Caki2 (cell line): ENCODE measurements at places on chromosomes 6 and 20.

DNA sequence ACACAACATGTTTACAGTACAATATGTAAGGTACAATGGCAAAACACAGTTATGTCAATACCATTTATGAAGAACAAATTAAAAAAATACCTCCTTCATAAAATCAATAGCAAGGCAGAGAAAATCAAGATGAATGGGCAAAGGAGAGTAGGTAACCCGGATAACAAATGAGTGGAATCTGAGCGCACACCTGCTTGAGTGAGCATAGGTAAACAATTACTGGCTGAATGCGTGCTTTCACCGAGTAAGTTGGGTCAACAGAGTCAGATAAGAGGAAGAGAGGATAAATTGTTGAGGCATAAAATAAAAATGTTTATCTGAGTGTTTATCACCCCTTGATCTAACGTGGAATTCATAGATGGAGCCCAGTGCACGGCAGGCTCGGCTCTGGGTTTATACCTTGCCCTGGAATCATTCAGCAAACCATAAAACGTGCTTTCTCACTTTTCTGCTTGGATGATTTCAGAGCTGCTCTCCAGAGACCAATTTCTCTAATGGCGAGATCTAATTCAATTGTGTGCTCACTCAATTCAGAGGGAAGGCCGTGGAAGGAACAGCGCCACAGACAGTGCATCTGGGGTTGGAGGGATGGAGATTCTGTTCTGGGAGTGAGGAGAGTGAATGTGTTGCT lies 224.8 kb upstream of the MAP3K7 start:
- DNase-seq, result peak; percentile 66

- DNase-seq, result no peak
These were observed 157.8 kb upstream of the SALL4 start for GRCh38 chr20:51960047-51960675.

DNA sequence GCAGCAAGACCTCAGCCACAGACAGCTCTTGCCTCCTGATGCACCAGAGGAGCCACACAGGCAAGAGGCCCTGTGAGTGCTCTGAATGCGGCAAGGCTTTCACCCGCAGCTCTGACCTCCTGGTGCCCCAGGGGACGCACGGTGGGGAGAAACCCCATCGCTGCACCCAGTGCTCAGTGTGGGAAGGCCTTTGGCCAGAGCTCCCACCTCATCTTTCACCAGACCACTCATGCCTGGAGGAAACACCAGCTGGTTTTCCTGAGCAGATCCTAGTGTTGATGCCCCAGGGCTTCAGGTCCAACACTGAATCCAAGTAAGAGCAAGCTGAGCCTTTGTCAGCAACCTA lies 37.0 kb upstream of the XRN2 start:
- no peak for DNase-seq

DNA sequence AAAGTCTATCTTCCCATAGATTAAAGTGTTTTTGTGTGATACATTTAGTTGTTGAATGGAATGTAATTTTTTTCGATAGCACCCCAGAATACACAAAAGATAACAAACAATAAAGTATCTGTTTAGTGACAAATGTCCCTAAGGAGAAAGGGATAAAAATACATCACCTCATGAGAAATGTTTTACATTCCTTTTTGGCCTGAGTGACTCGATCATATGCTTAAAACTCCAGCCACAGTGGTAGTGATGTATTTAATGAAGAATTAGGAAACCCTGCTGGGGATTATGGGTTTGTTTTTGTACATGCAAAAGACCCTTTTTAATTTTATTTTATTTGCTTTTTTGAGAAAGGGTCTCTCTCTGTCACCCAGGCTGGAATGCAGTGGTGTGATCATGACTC lies 4.3 kb upstream of the SGK1 start:
- no peak for DNase-seq

GRCh38 chr6:149216459-149216858 lies 101.1 kb upstream of the TAB2 start:
- DNase-seq, result no peak

GRCh38 chr6:129608886-129609537 lies 101.0 kb downstream of the ARHGAP18 start:
- no peak for DNase-seq

- no peak for DNase-seq
These were observed 332.5 kb downstream of the CD83 start for GRCh38 chr6:14450133-14450504.

- DNase-seq, result no peak
These were observed 359.0 kb downstream of the ZFAND3 start for GRCh38 chr6:38178584-38178886.

DNA sequence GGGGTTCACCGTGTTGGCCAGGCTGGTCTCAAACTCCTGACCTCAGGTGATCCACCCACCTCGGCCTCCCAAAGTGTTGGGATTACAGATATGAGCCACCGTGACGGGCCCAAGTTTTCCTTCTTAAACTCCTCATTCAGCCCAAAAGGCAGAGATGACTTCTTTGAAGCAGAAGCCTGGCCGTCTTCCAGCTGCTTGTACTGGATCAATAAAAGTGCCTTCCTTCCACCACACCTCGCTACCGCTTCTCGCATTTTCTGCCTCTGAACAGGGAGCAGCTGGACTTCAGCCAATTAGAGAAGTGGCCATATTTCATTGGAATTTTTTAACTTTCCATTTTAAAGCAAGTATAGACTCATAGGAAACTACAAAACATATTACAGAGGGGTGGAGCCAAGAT lies 241.1 kb downstream of the PREX1 start:
- DNase-seq, result no peak

GRCh38 chr6:12289933-12290820 lies at the start of gene EDN1:
EDN1 (plus strand) TSS chr6:12290361; CDS start chr6:12290630, 269 bp downstream.
- peak; percentile 82 for DNase-seq

GRCh38 chr20:39885975-39886649 lies 802.9 kb downstream of the MAFB start:
- DNase-seq, result peak; percentile 13

GRCh38 chr6:23176471-23176870 lies 607.1 kb downstream of the HDGFL1 start:
- no peak for DNase-seq

DNA sequence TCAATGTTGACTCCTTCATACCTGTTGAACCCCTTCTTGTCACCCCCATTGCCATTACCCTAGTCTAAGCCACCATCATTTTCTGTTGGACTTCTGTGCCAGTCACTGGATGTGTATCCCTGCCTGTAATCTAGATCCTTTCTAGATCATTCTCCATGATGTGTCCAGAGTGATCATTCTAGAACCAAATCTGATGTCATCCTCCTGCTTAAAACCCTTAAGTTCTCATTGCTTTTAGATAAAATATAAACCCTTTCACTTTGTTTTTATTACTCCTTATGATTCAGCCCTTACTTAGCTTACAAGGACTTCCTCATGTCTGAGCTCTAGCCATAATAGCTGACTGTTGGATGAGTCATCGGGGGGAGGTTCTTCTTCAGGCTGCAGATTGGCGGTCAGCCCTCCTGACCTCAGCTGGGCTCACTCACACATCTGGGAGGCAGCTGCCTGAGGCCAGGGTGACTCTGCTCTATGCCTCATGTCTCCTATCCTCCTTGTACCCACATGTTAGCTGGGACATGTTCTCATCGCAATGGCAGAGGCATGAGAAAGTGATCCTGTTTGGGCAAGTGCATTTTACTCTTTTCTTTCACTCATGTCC lies 287.6 kb downstream of the ESR1 start:
- DNase-seq, result peak; percentile 87

DNA sequence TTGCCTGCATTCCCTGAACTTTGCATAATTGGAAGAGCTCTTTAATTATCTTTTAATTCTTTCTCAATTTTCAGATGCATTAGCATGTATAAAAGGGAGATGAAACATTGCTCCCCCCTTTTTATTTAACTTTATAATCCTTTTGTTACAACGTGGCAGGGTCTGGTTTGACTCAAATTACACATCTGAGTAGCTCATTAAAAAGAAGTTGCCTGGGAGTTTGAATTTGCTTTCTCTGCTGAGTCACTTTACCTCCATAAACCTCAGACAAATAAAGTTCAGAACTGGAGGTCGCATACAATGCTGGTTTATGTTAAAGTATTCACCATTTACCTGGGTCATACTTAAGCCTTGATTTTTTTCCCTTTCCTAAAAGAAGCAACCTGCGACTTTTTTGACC lies 495.2 kb downstream of the PREX1 start:
- no peak for DNase-seq

DNA sequence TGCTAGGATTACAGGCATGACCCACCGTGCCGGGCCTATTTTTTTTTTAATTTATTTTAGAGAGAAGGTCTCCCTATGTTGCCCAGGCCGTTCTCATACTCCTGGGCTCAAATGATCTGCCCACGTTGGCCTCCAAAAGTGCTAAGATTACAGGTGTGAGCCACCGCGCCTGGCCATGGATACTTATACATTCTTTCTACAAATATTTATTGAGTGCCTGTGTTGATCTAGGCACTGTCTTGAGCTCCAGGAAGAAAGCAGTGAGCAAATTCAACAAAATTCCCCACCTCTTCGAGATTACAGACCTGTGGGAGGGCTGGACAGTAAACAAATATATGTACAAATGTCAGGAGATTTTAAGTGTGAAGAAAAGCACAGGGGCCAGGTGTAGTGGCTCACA lies 37.9 kb downstream of the MGME1 start:
- no peak for DNase-seq

GRCh38 chr6:24743265-24743943 lies 24.4 kb upstream of the C6orf62 start:
- peak; percentile 83 for DNase-seq

DNA sequence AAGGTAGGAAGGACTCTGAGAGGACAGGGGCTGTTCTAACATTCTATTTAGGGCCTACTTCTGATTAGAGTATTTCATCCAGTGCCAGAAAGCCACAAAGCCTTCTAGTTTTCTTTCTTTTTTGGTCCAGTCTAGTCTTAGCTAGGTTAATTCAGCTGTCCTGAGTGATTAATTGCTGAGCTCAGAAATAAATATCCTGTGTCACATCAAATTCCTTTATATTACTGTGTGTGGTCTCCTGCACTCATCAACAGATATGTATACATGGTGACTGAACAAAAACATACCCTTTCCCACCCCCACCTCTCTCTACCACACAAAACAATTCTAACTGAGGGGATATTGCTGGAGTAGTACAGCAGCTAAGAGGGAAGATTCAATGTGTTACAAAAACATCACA lies 601.5 kb upstream of the NRSN1 start:
- DNase-seq, result no peak

GRCh38 chr6:157892363-157892877 lies 69.4 kb downstream of the SNX9 start:
- DNase-seq, result no peak

DNA sequence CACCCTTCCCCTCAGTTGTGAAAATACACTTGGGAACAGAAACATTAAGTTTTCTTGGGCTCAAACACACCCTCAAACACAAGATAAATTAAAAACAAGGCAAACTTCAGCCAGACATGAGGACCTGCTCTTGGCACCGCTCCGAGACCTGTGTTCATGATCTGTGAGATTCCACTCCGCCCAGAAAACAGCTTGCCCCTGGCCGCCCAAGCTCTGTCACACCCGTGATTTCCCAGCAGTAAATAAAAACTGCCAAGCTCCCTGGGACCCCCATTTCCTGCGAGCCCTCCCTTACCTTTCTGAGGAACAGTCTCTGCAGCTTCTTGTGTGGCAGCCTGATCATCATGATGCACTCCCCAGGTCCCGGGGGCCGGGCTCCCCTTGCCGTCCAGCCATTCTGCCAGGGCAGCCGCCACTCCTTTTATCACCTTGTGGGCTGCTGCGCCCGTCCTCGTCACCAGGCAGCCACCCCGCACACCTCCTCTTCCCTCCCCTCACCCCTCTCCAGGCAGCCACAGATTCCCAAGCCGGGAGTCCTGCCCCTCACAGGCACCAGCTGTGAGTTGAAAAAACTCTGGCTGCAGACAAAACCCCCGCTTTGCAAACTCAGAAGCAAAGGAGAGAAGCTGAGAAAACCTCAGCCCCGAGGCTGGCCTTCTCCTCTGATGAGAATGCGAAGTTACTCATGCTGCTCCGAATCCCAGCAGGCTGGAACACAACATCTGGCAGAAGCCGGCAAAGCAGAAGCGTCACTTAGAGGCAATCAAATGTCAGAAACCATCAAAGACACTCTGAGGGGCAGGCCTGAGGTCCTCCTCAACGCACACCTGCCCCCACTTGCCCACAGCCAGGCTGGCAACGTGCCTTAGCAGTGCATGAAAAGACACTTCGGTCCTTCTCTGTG lies 130.4 kb upstream of the RPS6KA2 start:
- DNase-seq, result no peak

GRCh38 chr6:152093711-152094110 lies 286.2 kb downstream of the ESR1 start:
- DNase-seq, result no peak

DNA sequence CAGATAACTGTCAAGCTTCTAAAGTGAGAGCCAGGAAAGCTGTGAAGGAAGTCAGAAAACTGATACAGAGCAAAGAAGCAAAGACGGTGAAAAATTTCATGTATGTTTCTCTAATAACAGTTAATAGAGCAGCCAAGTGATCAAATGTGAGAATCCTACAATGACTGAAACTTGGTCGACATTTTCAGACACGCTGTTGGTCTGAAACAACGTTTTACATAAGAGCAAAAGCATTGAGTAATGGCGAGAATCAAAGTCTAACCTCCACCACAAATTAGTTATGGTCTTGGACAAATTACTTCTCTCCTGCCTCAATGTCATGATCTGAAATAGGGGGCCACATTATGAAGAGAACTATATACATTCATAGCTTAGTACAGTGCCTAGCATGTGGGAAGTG lies 3.3 kb downstream of the MKKS start:
- DNase-seq, result no peak

DNA sequence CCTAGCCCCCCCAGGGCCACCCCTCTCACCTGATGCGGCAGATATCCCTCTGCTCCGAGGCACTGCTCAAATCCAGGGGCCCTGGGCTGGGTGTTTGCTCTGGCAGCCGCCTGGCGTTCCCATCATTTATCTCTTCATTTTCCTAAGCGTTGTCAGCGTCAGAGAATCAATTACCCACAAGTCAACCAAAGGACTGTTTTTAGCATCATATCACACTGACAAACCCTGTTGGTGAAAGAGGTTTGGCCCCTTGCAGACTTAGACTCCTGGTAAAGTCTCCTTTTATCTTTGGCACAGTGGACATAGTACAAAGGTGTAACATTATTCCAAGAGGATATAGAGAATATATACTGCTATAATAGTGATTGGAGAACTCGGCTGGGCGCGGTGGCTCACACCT lies at the start of gene GHRH:
Gene GHRH (minus strand): TSS at position 101 of the 400 bp plus-strand sequence. CDS start 4,925 bp downstream, outside the sequence.
- DNase-seq, result no peak

GRCh38 chr6:55802259-55802658 lies 73.1 kb downstream of the BMP5 start:
- DNase-seq, result no peak

GRCh38 chr6:41672816-41673703 lies 34.8 kb downstream of the MDFI start:
- no peak for DNase-seq
